Kidney epithelial cell (primary cell): ENCODE measurements at places on chromosomes 5 and 9. TPM values are rescaled to one million over a fixed set of nuclear protein-coding genes. Genes with fewer than 3 reads are reported as not detected.

DNA sequence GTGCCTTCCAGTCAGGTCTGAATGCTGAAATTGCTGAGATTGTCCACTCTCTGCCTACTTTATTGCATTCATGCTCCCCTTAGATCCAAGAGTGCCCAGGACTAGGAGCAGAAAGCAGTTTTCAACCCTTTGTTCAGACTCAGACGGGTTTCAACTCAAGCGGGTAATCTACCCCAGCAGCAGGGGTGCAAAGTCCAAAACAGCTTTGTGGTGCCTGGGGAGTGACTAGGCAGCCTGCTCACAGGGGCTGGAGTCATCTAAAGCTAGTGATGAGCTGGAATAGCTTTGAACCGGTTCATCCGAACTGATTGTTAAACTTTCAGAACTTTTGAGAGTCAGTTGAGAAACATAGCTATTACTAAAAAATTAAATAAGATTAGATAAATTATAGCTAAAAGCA, 71.0 kb upstream of the IQGAP2 start:
- DNase-seq: no peak

- no peak for DNase-seq
Measured at GRCh38 chr5:101717721-101718120, 578.4 kb downstream of the SLCO4C1 start.

DNA sequence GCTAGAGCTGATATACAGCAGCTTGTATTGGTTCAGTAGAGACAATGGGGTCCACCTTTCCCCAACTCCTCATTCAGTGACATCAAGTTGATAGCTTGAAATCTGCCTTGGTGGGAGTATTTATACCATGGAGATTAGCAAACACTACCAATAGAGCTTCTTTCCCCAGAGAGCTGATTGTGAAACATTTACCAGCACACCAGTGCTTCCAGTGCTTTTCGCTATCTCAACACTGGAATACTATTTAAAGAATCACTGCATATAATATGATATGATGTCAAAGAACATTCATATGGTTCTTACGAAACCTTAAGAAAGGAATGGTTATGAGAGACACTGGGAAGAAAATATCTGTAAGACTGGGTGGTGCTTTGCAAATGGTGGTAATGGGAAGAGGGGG, 21.8 kb upstream of the RNF145 start:
- no peak for DNase-seq

- peak; percentile 70 for DNase-seq
Measured at GRCh38 chr9:962023-962422, 14.4 kb upstream of the DMRT3 start.

DNA sequence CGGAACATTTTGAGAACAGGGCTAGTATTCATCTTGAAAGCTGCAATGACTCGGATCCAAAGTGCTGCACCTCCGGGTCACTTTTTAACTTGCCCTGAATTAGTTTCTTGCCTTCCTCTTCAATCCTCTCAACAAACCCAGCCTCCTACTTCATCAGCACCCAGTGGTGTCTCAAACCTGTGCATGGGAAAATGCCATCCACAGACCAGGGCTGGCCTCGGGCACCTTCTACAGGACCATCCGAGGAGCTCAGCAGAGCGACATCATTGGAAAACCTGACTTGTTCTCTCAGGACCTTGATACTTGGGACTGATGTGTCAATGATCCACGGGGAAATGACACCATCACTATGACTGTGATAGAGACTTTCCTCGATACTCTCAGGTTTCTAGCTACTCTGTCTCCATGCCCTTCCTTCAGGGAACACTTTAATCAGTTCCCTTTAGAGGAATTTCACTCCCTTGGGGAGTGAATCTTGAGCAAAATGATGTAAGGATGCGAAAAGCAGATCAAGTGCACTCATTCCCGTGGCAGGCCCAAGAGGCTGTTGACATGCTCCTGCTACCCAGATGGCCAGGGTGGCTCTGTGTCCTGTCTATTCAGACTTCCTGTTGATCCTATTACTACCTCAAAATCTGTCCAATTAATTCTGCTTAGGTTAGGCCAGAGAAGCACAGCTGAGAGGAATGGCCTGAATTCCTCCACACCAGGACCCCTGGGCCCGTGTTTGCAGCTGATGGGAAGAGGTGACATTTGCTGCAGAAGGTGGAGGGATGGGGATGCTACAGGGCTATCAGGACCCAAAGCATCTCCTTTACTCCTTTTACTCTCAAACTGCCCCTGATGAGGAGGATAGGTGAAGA, 96.5 kb upstream of the SLC25A48 start:
- no peak for DNase-seq

GRCh38 chr9:90943341-90943740, 141.7 kb downstream of the SYK start:
- no peak for DNase-seq

- no peak for DNase-seq
Measured at GRCh38 chr5:6178846-6179532, 199.4 kb downstream of the MED10 start.

GRCh38 chr9:127549751-127550150, 62.3 kb upstream of the STXBP1 start:
- DNase-seq: no peak

DNA sequence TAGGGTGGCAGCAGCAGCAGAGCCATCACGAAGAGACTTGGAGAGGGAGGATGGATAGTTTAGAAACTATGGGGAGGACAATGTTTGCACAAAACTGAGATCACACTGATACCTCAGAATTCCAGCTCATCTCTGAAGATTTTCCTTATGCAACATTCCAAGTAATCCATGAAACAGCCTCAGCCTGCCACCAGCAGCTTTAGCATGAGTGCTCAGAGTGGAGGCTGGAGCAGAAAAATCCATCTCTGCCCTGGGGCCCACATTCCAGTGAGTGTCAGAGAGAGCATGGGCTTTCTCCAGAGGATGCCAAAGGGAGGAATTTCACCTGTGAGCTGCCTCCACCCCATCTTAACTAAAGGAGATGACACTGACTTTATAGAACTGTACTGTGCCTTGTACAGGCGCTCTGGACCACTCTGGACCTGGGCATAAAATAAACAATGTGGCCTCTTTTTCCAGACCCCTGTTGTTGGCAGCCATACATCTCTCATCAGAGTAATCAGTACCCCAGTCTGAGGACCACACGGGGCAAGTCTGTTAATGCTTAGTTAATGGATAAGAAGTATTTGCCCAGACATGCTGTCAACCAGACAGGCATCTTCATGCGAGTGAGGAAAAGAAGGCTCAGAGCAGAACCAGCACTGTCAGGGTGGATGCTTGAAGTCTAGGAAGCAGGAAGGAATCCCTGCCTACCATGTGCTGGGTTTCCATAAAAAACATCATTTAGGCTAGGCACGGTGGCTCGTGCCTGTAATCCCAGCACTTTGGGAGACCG, 440.9 kb downstream of the ENC1 start:
- no peak for DNase-seq

GRCh38 chr9:136338511-136338910, 11.2 kb downstream of the GPSM1 start:
- DNase-seq: no peak

DNA sequence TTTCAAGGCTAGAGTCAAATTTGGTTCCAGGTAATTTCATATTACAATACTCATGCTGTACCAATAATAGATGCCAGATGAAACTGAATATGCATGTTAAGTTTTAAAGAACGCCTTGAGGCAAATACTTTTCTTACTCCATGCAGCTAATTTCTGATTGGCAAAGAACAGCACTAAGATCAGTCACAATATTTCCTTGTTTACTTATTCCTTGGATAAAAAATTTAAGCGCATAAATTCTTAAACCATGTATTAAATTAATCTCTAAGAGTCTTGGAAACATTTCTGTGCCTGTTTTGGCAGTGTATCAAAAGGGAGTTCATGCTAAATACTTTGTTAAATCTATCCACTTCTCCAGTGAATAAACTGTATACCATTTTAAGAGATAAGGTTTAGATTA, 173.5 kb downstream of the SLC12A2 start:
- DNase-seq: no peak

- no peak for DNase-seq
Measured at GRCh38 chr9:115790520-115790919, 363.1 kb upstream of the PAPPA start.

- DNase-seq: no peak
Measured at GRCh38 chr5:127602481-127602880, 46.4 kb upstream of the CTXN3 start.

DNA sequence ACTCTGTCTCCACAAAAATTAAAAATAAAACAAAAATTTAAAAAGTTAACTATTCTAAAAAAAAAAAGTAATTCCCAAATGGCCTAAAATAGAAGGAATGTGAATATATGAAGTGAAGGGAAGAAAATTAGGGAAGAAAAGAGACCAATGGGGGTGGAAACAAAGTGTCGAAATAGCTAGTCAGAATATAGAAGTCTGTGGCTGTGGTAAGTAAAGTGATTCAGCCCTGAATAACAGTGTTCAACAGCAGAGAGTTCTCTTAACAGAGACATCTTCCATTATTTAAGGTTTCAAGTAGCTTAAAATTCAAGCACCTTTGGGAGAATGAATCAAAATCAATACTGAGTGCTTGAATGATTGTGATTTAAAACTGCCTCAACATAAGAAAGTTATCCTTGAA, 51.7 kb downstream of the LPAR1 start:
- no peak for DNase-seq

Gene ZNG1C
- total RNA-seq: 19.4 and 19.9 TPM in 2 replicates

Gene TAF11L6
- not detected in 2 replicates for total RNA-seq

Gene NIPAL4
- 22.7 and 30.5 TPM in 2 replicates for total RNA-seq
